ENCODE measurements at places on chromosomes 5 and 9. TPM values are rescaled to one million over a fixed set of nuclear protein-coding genes. Genes with fewer than 3 reads are reported as not detected.

Gene NUDT12
- total RNA-seq, result 0.20 TPM

Gene REEP5
- total RNA-seq, result 113 TPM

Gene PCDHGB7
- 0.33 TPM for total RNA-seq

Gene OR13J1
- total RNA-seq, result not detected

Gene CDH6
- total RNA-seq, result not detected

Gene ARSI
- not detected for total RNA-seq

GRCh38 chr5:175861337-175862130, 9.8 kb upstream of the CPLX2 start:
- H3K4me3 ChIP-seq, result no peak overlapping the region
- no peak overlapping the region for H3K27ac ChIP-seq
- H3K36me3 ChIP-seq, result no peaks in the 10 kb centered on the region
- H3K27me3 ChIP-seq, result peaks cover 31% of the 10 kb centered on the region
- no peak for DNase-seq
- H3K4me1 ChIP-seq, result no peaks in the 10 kb centered on the region

DNA sequence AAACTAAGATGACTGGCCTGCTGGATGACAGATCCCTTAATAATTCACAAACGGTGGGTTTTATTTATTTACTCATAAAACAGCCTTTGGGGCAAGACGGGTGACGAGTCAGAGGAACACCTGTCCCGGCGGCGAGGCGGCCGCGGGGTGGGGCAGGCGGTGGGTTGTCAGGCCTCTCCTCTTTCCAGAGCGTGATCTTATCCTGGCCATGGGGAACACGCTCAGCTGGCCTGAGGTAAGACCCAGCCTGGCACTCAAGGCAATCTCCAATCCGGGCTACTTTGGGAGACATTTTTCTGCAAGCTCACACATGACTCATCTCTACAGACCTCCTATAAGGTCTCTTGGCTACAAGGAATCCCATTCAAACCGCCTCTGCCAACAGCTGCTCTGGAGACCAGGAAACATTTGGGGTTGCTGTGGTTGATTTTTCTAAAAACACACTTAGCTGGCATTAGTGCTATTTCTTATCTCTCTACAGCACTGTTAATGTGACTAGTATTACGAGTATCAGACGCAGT, 6.3 kb downstream of the RAPGEF1 start:
- H3K36me3 ChIP-seq, result peaks cover 8% of the 10 kb centered on the region
- no peaks in the 10 kb centered on the region for H3K27me3 ChIP-seq

DNA sequence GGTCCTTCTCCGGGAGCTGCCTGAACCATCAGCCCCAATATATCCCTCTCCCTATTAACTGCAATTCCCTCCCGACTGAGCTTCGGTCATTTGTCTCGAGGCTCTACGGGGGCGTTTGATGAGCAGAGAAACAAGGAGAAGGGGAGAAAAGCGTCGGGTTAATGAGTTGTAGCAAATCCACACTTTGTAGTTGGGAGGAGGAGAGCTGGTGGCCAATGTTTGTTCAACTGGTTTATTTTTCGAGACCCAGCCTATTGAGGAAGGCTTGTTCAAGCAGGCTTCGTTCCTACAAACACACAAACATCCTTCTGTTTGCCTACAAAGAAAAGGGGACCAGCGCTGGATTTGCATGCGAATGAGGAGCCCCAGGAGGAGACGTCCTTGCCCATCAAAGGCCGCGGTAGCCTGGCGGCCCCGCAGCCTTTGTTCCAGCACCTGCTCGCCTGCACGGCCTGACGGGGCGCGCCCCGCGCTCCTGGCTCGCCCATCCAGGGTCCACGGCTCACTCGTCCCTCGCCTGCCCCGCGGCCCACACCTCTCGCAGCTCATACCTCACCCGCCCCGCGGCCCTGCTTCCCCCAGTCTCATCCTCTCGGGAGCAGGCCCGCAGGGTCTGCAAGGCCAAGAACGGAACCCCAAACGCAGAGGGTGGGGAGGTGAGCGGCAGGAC, 4.6 kb downstream of the FOXD1 start:
- peaks cover 67% of the 10 kb centered on the region for H3K27me3 ChIP-seq
- peaks cover 4% of the 10 kb centered on the region for H3K4me1 ChIP-seq
- DNase-seq, result no peak
- peaks cover 14% of the 10 kb centered on the region for H3K36me3 ChIP-seq
- no peak overlapping the region for H3K27ac ChIP-seq

- no peaks in the 10 kb centered on the region for H3K4me1 ChIP-seq
- H3K27me3 ChIP-seq, result peaks cover 7% of the 10 kb centered on the region
- H3K4me3 ChIP-seq, result no peak overlapping the region
- DNase-seq, result peak; percentile 39
- H3K36me3 ChIP-seq, result no peaks in the 10 kb centered on the region
Observed at GRCh38 chr5:179318221-179318955, 26.9 kb downstream of the ADAMTS2 start.

- no peak for DNase-seq
- H3K27ac ChIP-seq, result no peak overlapping the region
- no peaks in the 10 kb centered on the region for H3K4me1 ChIP-seq
- no peak overlapping the region for H3K4me3 ChIP-seq
- H3K36me3 ChIP-seq, result no peaks in the 10 kb centered on the region
Observed at GRCh38 chr5:54956922-54957321, 28.5 kb downstream of the ESM1 start.

DNA sequence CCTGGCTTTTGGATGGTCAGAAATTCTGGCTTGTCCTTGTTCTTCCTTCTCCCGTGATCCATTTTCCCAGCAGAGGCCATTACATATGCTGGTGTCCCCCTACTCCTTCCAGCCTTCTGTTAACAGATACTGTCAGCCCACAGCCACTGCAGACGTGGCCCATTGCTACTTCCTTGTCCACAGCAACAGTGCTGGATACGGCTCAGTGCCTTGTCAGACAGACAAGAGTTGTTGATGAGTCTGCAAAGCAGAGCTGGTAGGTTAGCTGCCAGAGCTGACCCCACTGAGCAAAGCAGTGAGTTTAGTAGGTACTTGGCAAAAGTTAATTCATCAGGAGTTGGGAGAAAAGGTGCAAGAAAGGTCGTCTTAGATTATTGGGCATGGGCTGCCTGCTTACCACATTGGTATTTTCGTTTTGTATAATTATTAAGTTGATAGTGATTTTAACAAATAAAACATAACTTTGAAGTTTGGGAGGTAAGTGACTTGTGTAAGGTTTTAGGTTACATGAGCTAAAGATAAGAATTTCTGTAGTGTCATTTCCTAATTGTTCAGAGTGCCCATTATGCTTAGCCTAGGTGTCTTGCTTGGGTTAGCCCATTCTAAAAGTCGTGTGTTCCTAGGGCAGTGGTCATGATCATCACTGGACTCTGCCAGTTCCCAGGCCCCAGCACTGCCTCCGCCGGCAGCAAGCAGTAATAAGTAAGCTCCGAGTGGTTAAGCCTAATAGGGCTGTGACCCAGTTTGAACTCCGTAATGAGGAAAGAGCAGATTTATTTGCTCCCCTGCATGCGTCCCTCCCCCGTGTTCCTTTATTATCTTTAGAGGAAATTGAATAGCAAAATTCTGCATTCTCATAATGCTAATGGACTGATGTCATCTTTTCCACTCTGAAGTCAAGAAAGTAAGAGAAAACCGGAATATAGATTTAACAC, 292.0 kb downstream of the FANCC start:
- H3K27me3 ChIP-seq, result no peaks in the 10 kb centered on the region
- H3K27ac ChIP-seq, result no peak overlapping the region
- H3K4me3 ChIP-seq, result no peak overlapping the region

GRCh38 chr5:111984044-111984443, 227.1 kb upstream of the NREP start:
- H3K4me1 ChIP-seq, result no peaks in the 10 kb centered on the region
- peaks cover 4% of the 10 kb centered on the region for H3K36me3 ChIP-seq
- no peak overlapping the region for H3K27ac ChIP-seq

DNA sequence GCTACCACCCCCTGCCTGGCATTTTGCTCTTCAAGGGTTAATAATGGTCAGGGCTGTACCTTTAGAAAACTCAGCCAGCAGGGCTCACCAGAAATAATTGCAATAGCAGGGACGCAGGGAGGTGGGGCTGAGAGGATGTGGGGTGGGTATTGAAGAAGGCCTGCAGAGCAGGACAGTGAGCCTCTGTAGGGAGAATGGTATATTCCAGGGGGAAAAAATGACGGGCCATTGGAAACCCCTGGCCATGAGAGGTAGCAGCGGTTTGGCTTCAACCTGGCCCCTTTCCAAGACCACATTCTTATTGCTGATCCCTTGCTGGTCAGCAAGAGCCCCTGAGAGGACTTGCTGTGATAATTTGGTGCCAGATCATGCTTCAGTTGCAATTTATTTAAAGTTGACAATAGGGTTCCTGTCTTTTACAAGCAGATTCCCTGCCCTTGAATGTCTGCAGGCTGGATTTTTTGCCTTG, 36.7 kb upstream of the CTNNA1 start:
- no peaks in the 10 kb centered on the region for H3K36me3 ChIP-seq
- H3K4me1 ChIP-seq, result no peaks in the 10 kb centered on the region
- no peak overlapping the region for H3K27ac ChIP-seq
- H3K4me3 ChIP-seq, result no peak overlapping the region

DNA sequence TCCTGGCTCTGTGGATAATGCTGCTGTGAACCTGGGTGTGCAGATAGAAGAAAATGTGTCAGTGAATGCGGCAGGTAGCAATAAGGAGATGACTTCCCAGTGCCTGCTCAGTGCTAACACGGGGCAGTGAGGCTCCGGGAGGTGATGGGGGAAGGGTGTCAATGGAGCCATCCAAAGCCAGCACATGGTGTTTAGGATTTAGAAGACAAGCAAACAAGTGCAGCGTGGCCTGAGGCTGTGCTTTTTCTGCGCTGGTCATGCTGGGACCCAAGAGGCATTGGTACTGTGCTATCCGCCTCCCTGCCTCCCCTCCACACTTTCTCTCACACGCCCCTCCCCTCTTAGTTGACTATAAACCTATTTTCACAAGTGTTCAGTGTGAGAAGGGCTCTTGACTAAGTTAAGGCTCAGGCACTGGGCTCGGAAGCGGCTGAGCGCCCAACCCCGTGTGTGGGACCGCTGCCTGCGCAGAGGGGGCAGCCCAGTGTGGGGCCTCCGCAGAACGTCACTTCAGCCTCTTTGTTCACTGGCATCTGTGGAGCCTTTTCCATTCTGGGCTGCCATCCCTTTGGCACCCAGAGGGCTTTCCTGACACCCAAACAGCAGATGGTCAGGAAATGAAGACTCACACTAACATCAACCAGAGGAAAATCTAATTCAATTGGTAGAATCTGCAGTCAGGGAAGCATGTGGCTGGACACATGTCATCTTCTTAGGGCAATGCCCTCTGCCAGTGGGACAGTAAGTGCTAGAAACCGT, 21.8 kb upstream of the NINJ1 start:
- peaks cover 22% of the 10 kb centered on the region for H3K4me1 ChIP-seq
- no peak overlapping the region for H3K4me3 ChIP-seq
- no peak for DNase-seq
- peak overlapping the region; percentile 59 for H3K27ac ChIP-seq
- H3K36me3 ChIP-seq, result no peaks in the 10 kb centered on the region

DNA sequence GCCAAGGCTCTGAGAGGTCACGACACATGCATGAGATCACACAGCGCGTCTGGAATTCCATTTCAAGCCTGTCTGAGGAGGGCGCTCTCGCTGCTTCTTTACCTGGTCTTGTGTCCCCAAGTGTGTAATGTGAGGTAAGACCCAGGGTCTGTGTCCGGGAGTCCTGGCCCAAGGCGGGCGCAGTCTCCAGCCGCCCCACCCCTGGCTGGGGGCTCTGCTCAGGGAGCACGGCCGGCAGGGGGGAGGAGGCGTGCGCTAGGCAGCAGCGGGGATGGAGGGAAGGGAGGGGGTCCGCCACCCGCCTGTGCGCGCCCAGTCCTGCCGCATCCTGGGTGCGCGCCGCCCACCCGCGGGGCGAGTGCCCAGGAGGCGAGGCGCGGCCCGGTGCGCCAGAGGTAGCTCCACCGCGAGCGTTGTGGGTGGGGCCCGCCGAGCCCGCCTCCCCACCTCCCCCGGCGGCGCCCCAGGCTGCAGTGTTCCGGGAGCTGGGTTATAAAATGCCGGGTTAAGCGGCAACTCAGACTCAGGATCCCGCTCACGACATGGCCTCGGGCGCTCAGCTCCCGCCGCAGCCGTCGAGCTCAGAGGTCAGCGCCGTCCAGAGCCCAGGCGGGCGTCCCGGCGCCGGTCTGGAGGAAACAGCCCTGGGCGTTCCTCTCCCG, at the start of gene CCNI2:
Gene CCNI2, plus strand, starts transcription at position 473 of the 662 bp plus-strand sequence. Its CDS starts 70 bp downstream, at position 543.
- peaks cover 28% of the 10 kb centered on the region for H3K27me3 ChIP-seq
- peak within 1 kb of the TSS; percentile 72 for H3K4me3 ChIP-seq
- H3K27ac ChIP-seq, result no peak within 1 kb of the TSS
- no peaks in the 10 kb centered on the region for H3K4me1 ChIP-seq

DNA sequence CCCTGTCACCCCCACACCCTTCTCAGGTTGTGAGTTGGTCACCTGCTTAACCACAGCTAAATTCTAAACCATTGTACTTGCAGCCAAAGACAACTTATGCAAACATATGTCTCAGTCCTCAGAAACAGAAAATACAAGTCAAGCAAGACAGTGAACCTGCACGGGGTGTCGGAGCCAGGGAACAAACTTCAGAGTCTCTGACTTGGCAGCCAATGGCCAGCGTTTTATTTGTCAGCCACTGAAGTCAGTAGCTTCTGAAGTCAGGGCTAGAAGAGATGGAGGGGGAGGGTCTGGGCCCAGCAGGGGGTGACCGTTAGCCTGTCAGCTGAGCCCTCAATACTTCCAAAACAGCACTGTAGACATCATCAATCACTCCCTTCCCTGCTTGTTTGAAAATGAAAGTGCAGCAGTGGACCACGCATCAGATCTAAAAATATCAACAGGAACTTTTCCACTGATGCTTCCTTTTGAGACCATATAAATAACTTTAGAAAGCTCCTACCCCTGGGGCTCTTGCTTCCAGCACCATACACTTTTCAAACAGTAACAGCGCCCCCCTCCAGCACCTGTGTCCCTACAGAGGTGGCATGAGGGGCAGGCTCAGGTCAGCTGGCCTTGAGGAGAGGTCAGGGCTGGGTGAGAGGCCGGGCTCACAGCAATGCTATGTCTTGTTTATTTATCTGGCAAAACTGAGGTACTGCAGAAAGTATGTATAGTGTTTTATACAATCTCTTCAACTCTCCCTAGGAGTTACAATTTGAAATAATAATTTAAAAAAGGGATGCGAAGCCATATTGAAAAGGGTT, 142.5 kb downstream of the ACER2 start:
- no peak overlapping the region for H3K4me3 ChIP-seq
- no peak overlapping the region for H3K27ac ChIP-seq
- H3K36me3 ChIP-seq, result no peaks in the 10 kb centered on the region
- H3K27me3 ChIP-seq, result peaks cover 4% of the 10 kb centered on the region
- H3K4me1 ChIP-seq, result no peaks in the 10 kb centered on the region
